ENCODE measurements at places on chromosomes 2 and 18. TPM values are rescaled to one million over a fixed set of nuclear protein-coding genes. Genes with fewer than 3 reads are reported as not detected.

REG3A gene
- total RNA-seq, result not detected

TRIM43 gene
- not detected for total RNA-seq

ABCG8 gene
- 0.13 TPM for total RNA-seq

EMILIN1 gene
- total RNA-seq, result 75.2 TPM

RFTN2 gene
- total RNA-seq, result 4.0 TPM

SLC5A7 gene
- total RNA-seq, result 0.88 TPM

DCTN1 gene
- total RNA-seq, result 134 TPM

TYMS gene
- 6.0 TPM for total RNA-seq

ANXA4 gene
- 287 TPM for total RNA-seq

TTC39C gene
- 17.4 TPM for total RNA-seq

ALLC gene
- total RNA-seq, result not detected

EML6 gene
- total RNA-seq, result 3.1 TPM

IRS1 gene
- total RNA-seq, result 13.4 TPM

TWIST2 gene
- 1.4 TPM for total RNA-seq

SLC9A4 gene
- total RNA-seq, result 2.8 TPM

TRPM8 gene
- total RNA-seq, result 2.5 TPM

LHCGR gene
- total RNA-seq, result not detected

MYCN gene
- 1.7 TPM for total RNA-seq

ZNF396 gene
- 6.5 TPM for total RNA-seq

STEAP3 gene
- total RNA-seq, result 25.4 TPM

RUFY4 gene
- total RNA-seq, result 0.69 TPM

SLC25A12 gene
- 24.8 TPM for total RNA-seq

RAPGEF4 gene
- 13.6 TPM for total RNA-seq

FRZB gene
- 12.9 TPM for total RNA-seq

HOXD1 gene
- total RNA-seq, result 11.3 TPM

SCN7A gene
- total RNA-seq, result 3.6 TPM

DBI gene
- total RNA-seq, result 135 TPM

PLGLB1 gene
- total RNA-seq, result 4.1 TPM

IL1F10 gene
- not detected for total RNA-seq

Measured in kidney (tissue), 22 donors.